ENCODE measurements at places on chromosomes 2 and 18. TPM values are rescaled to one million over a fixed set of nuclear protein-coding genes. Genes with fewer than 3 reads are reported as not detected.

DNA sequence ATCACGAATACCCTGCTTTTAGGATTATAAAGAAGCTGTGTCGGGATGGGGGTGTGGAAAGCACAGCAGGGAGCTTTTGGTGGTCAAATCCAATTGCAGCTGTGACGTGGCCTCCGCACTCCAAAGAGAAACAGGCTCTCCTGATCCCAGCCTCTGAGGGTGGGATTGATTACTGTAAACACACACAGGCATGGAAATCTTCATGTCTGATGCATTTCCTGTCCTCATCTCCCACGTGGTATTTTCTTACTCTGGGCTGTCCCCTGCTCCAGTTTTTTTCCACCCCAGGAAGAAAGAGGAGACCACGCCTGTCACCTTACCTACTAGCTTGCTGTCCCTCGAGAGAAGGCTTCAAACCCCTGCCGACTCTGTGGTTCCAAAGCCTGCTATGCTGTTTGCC, 22.7 kb downstream of the RNF152 start:
- DNase-seq: no peak

DNA sequence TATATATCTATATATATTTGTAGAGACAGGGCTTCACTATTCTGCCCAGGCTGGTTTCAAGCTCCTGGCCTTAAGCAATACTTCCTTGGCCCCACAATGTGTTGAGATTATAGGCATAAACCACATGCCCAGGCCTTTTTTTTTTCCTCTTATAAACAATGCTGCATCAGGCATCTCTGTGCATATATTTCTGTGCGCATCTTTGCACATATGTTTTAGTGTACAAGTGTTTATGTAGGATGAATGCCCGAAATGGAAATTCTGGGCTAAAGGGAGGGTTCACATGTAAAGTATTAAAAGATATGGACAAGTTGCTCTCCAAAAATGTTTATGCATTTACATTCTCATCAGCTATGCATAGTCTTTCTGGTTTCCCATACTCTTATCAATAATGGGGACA, 183.2 kb upstream of the SPRED2 start:
- DNase-seq: no peak

DNA sequence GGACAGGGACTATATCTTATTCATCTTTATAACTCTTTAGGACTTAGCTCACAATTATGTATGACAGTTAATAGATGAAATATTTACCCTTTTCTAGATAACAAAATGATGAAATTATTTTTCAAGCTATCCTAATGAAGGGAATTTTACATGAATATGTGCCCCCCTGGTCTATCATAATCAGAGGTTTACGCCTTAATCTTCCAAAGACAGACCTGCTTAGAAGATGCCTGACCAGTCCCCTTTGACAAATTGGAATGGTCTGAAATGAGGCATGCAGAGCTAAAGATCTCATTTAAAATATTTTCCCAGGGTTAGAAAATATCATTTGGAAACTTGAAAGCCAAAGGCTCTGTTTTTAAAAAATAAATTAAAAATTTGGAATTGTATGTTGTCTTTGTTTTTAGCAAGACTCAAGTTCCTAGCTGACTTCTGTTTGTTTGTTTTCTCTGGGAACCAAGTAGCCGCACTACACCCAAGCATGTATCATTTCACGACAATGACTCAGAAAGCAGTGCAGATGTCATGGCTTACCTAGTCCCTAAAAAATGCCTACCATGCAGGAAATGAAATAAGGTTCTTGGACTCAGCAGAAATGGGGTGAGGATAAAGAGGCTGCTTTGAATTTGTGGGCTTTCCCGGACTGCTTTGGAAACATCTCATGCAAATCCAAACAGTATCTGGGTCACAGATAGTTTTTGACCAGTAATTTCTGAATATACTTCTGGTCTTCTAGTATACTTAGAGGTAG, 162.1 kb downstream of the ZEB2 start:
- no peak for DNase-seq

GRCh38 chr2:11814979-11815510, 68.6 kb downstream of the LPIN1 start:
- DNase-seq: no peak

DNA sequence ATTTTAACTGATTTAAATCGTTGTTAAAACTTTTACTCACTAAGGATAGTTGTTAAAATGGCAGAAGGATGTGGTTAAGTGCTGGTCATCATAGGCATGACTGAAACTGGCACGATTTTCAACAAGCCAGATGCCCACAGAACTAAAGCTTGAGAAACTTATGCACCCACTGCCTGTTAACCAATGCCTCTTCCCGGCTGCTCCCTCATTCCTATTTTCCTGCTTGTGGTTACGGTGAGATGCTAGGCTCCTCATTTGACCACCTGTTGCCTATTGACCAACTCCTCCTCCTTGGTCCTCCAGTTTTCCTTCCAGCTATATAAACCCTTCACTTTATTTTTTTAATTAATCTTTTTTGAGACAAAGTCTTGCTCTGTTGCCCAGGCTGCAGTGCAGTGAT, 238.7 kb downstream of the TFCP2L1 start:
- no peak for DNase-seq

DNA sequence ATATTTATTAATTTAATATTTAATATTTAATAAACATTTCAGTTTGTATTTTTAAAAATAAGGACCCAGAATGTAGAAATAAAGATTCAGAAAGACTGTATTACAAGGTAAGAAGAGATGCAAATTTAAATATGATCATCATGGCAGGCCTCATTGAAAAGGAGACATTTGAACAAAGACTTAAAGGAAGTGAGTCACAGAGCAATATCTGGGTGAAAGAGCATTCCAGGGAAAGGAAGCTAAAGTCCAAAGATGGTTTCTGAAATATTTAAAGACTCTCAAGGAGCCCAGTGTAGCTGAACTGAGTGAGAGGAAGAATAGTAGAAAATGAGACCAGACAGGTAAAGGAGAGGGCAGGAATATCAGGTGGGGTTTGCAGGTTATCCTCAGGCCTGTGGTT, 5.9 kb downstream of the SCYGR4 start:
- no peak for DNase-seq

- no peak for DNase-seq
These were observed 901.9 kb upstream of the ZEB2 start for GRCh38 chr2:145421841-145422240.

- no peak for DNase-seq
These were observed 179.0 kb downstream of the ASXL3 start for GRCh38 chr18:33757037-33757436.

GRCh38 chr2:63051795-63052333, 1.2 kb downstream of the OTX1 start:
- DNase-seq: no peak

DNA sequence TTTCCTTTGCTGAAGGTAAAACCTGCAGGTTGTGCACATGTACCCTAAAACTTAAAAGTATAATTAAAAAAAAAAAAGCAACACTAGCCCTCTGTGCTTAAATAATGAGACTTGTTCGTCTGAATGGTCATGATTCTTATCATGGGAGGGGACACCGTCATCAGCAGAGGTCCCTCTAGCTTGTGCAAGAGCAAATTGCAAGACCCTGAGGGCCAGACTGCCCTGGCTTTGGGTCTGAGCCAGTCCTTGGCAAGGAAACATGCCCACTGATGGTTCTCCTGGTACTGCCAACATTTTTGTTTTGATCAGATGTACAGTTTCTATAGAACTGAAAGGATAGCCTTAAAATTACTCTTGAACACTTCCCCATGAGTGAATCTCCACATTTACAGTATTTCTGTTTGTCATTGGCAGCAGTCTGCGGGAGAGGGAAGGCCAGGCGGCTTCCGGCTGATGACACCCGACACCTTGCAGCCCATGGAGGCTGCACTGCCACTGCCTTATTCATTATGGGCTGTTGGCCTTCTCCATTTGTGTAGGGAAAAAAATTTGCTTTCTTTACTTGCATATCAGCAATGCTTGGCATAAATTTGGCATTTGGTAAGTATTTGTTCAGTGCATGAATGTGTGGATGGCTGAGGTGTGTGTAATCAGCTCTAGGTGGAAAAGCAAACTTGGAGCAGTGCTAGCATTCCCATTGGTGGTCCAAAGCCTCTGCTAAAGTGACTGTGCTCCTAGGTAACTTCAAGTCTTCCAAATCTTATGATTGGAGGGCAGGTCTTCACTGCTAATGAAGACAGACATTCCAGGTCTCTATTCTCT, 161.6 kb upstream of the ALKAL2 start:
- no peak for DNase-seq

- DNase-seq: no peak
These were observed 38.6 kb upstream of the PLB1 start for GRCh38 chr2:28457237-28457636.

- no peak for DNase-seq
These were observed 24.8 kb downstream of the ATP9B start for GRCh38 chr18:79093986-79094385.

GRCh38 chr2:111671426-111672150, 212.4 kb downstream of the ANAPC1 start:
- no peak for DNase-seq

LBX2 gene
- total RNA-seq: not detected

GPR148 gene
- not detected for total RNA-seq

SNTG2 gene
- total RNA-seq: 1.7 TPM

SDC1 gene
- 757 TPM for total RNA-seq

ASB18 gene
- total RNA-seq: not detected

Data from esophagus squamous epithelium (tissue), 5 donors.